ENCODE measurements at places on chromosomes 6 and 20. TPM values are rescaled to one million over a fixed set of nuclear protein-coding genes. Genes with fewer than 3 reads are reported as not detected.

HAO1 gene
- total RNA-seq: not detected

GRCh38 chr6:33610779-33611732 is 10.1 kb upstream of the ITPR3 start:
- DNase-seq: no peak

GRCh38 chr20:54556406-54556805 is 81.0 kb downstream of the DOK5 start:
- no peak for DNase-seq

- no peak for DNase-seq
Measured at GRCh38 chr6:101683884-101684283, 290.4 kb downstream of the GRIK2 start.

DNA sequence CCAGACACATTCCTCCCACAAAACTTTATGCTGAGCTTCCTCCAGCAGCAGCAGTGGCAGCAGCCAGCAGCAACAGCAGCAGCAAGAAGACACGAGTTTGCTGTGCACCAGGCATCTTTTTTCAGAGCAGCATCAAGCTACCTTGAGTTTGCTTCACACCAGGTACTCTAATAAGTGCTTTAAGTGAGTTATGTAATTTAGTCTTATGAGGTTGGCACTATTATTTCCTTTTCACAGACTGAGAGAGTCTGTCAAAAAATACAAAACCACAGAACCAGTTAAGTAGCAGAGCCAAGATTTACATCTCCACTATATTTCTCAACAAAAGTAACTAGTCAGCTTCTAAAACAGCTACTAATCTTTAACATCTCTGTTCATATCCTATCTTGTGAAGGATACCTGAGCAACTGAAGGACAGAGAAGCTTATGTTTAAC is 23.7 kb downstream of the RANBP9 start:
- no peak for DNase-seq

Data from K562 (cell line).